ENCODE measurements at places on chromosomes 7 and 10.

- no peak for DNase-seq
Measured at GRCh38 chr10:132563485-132564248, 26.1 kb downstream of the INPP5A start.

GRCh38 chr7:3722396-3722922, 421.4 kb downstream of the SDK1 start:
- no peak for DNase-seq

DNA sequence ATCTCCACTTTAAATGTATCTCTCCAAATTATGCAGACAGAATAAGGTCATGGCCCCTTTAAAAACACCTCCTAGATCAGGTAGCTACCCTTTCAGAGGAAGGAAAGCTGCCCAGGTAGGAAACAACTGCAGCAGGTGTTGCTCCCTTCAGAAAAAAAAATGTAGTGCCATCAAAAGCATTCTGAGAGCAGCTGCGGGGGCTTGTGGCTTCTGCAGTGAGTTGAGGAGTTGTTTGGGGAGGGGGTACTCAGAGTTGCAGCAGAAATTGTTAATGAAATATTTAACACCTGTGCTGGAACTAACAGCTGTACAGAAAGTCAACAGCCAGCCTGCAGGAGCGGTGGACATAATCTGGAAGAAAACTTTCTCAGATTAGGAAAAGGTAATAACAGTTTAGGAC, 24.0 kb downstream of the CDHR3 start:
- no peak for DNase-seq

- DNase-seq, result no peak
Measured at GRCh38 chr7:99720800-99721595, 14.0 kb downstream of the CYP3A7 start.

DNA sequence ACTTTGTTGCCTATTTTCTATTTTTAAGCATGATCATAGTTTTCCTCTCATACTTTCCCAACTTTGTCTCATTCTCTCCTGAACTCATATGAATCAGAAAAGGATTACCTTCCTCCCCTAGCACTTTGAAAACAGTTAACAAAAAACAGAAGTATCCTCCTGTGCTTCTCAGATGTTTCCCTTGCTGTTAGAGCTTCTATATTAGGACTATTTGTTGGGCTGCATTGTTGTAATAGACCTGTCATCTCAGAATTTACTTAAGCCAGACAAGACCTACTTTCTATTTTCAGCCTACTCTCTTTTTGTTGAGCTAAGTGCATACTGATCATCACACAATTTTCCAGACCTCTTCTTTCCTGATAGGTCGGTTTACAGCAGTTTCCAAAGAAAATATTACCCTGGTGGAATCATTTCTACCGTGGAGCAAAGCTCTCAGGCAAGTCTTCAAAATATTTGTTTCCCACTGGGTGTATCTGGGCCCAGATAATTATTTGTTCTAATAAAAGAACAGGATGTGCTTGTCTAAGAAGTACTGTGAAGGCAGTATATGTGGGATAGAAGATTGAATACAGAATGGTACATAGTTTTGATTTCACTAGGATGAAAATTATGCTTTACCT, 411.9 kb upstream of the KLF6 start:
- DNase-seq, result no peak

GRCh38 chr10:132163278-132163765, 23.4 kb upstream of the DPYSL4 start:
- DNase-seq, result peak; percentile 24

- DNase-seq, result no peak
Measured at GRCh38 chr10:53646525-53646924, 873.9 kb upstream of the MBL2 start.

GRCh38 chr10:123021517-123021916, 12.7 kb downstream of the ACADSB start:
- DNase-seq, result no peak

GRCh38 chr10:84089162-84089561, 50.1 kb upstream of the GHITM start:
- no peak for DNase-seq

DNA sequence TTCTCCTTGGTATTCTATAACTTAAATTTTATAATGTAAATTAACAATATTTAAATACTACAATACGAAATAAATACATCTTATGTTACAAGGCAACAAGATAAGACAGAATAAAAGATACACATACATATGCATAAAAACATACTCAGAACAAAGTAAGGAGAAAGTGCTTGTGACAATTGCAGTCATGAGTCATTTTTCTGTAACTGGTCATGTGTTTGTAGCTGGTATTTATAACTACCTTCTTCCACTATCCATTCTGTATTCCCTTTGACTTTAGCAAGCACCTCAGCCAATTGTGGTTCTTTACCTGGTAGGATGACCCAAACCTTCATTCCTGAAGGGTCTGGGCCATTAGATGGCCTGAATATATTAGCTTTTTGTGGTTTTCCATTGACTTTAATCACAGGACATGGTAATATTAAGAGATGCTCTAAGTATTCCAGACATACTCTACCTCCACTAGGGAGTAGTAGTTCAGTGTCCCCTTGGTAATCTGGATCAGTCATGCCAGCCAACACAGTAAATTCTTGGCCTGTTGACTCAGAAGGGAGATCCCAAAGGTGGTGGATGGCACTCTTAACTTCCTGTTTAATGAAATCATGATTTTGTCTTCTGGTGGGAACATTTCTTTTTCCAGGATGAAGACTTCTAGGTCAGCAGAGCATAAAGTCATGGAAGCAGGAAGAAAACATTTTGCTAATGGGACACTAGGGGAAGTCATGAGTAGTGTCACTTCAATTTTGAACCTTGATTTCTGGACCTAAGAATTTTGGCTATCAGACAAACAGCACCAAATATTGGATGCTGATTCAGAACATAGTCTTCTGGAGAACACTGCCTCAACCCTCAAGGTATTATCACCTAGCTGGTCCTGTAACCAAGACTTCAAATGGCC, 733.7 kb upstream of the IGFBP3 start:
- peak; percentile 35 for DNase-seq

DNA sequence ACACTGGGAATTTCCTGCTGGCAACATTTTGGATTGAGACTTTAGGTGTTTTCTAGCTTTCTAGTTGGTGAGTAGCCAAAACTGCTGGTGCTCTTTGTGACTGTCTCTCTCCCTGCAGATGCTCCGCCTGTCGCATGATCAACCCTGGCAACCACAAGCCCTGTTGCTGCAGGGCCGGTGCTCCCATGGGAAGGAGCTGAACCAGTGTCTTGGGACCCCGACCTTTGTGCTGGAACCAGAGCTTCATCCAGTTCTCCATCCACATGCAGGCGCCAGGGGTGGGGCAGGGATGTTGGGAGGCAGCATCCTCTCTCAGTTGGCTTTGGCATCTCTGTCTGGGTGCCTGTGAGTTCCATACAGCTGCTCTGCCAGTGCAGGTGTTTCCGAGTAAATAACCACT, 306.2 kb upstream of the MKI67 start:
- no peak for DNase-seq

DNA sequence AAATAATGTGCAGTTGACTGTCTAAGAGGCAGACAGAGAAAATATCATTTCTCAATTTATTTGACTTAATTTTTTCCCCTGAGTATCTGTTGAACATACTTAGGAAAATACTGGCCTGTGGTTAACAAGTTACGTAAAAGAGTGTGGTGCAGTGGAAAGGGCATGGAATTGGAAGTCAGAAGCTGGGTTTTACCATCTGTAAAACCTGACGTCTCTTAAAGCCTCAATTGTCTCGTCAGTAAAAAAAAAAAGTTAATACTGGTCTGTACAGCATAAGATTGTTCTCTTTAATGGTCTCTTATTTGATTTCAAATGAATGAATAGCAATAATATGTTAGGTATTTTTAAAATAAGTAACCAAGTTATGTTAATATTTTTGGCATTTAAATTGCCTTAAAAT, 67.8 kb downstream of the PHTF2 start:
- DNase-seq, result no peak

DNA sequence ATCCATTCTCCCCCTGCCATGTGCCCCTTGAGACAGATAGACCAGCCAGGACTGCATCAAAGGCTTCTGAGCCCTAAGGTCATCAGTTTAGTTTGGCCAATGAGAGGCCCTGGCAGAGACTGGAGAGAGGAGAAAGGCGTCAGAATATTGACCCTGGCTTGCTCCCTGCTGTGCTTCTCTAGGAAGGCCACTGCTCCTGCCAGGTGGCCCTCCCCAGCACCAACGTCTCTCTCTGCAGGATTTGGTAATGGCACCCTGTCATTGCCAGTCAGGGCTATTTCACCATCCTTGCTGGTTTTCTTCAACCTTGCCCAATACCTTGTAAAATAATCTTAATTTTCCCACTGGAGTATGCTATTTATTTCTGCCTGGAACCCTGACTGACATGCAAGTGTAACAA, 38.8 kb upstream of the ZRANB1 start:
- DNase-seq, result no peak

DNA sequence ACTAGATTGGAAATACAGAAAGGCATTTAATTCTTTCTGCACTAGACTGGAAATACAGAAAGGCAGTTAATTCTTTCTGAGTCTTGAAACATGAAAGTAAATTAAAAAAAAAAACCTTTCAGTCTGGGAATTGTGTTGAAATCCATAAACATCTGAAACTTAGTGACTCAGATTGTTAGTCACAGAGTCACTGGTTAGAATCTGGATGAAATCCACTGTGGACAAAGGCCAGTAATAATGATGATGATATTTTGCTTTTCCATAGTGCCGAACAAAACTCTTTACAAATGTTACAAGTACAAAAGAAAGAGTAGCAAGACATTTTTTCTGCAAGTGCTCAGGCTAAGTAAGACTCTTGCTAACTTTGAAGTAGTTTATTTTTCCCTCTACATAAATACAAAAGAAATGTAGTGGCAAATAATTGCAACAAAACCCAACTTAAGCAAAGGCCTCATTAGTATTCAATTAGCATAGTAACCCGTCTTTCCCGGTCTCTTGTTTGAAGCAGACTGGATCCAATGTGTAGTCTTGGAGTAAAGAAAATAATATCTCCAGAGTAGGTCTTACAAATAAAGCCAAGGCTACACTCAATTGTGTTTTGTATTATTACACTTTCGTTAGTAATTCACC, 5.8 kb upstream of the PRTFDC1 start:
- DNase-seq, result peak; percentile 32

- no peak for DNase-seq
Measured at GRCh38 chr10:132063432-132063831, 2.3 kb upstream of the JAKMIP3 start.

DNA sequence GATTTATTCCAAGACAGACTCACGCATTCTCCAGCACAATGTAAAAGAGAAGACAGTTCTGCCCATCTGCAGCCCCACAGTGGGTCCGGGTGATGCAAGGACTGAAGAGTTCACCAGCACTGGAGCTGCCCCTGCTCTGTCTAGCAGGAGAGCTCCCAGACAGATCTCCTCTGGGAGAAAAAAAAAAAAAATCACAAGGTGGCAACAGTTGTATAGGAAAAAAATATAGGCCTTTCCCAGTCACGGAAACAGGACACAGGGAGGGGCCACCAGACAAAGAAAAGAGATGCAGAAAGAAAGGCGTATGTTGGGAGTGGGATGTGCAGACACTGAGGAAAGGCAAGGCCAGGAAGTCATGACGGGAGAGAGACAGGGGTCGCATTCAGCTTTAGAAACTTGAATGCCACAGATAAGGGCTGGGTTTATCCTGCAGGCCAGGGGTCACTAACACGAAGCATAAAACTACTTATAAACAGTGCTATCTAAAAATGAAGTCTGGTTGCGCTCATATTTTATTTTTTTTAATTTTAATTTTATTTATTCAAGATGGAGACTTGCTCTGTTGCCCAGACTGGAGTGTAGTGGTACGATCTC, 54.1 kb downstream of the FAM171A1 start:
- no peak for DNase-seq

- DNase-seq, result peak; percentile 70
Measured at GRCh38 chr7:127252778-127253280, at the start of gene GRM8. TSS of gene GRM8 (minus strand) at chr7:127252941.

DNA sequence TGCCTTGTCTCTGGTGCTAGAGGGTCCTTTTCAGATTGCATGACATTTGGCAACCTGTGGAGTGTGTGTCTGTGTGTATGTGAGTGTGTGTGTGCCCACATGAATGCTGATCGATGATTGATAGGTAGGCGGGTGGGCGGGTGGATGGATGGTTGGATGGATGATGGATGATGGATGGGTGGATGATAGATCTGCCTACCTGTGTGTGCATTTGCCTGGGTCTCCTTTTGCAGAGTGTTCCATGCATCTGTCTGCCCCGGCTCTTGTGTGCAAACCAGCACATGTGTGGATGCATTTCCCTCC, 99.8 kb downstream of the RGS10 start:
- no peak for DNase-seq

DNA sequence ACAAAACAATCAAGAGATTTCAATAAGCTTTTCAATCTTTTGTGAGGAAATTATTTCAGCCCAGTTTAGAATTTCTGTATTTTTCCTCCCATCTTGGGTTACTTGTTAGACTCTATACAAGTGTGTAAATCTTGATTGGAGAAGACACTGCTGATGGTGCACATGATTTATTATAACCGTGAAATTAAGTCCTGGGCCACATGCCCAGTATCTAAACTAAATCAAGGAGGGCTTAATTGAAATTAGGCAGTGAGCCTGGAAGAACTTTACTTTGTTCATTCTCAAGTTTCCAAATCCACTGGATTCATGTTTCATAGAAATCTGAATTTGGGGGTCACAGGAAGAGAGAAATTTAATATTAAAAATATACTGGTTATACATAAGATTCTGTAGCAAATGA, 44.5 kb downstream of the CSTF2T start:
- no peak for DNase-seq

DNA sequence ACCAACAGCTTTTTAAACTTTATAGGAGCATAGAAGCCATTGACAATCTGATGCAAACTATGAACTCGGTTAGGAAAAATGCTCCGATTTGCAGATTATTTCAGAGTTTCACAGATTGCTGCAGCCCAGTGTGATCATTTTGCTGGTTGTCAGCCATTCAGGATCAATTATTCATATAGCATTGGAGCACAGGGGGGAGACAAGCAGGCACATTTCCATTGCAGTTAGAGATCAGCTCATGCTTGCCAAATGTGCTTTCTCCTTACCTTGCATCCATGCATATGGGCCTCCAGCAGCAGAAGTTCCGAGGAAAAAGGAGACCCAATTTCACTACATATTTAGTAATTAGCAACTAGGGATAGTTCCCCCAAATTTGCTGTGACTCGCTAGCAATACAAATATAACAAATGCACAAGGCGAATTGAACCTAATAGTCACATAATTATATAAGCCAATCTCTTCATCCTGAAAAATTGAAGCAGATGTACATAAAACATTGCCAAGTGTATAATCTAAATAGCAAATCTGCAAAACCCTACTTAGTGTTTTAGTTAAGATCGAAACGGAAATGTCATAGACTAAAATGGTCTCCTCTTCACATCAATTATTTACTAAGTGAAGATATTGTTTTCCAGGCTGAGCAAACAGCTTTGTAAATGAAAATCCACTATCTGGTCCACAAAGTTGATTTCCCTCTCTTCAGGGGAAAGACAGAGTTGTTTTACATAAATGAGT, 49.5 kb upstream of the RSU1 start:
- DNase-seq, result no peak

DNA sequence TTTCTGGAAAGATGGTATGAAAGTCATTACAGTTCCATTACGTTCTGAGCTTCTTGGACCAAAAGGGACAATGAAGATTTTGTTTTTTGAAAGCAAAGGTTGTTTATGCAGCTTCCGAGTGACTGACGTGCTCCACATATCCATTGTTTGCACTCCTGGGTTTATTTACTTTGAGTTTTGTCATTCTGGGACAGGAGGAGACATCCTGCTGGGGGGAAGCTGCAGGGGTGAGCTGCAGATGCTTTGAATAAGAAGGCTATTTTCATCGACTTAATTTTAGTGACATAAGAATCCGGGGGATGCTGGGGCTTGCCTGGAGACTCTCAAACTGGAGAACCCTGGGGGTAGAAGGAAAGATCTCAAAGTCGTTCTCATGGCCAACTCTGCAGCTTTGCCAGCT, 12.7 kb upstream of the SFMBT2 start:
- no peak for DNase-seq

GRCh38 chr10:131198843-131199242, 112.7 kb downstream of the TCERG1L start:
- DNase-seq, result no peak

Measured in urothelium cell line (cell line).